Panc1 (cell line): ENCODE measurements at places on chromosomes 11 and 22.

GRCh38 chr11:9015677-9016076 is 11.9 kb upstream of the NRIP3 start:
- peak; percentile 81 for DNase-seq

GRCh38 chr11:65555693-65556231 is 2.4 kb downstream of the LTBP3 start:
- DNase-seq, result peak; percentile 73

- no peak for DNase-seq
Measured at GRCh38 chr11:75194147-75194546, 43.2 kb downstream of the SLCO2B1 start.

DNA sequence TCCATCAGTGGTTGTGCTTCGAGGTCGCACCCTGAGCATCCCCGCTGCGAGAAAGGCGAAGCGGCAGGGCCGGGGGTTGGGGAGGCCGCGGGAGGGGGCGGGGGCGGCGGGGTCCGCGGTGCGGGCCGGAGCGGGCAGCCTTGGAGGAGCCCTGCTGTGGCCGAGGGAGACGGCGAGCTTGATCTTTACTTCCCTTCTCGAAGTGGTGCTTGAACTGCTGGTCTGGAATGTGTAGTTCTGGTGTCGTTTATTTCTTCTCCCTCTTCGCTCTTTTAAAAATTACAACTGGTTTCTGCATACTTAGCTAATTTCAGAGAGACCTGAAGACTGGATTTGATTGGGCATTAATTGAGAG is 1.1 kb downstream of the APLP2 start:
- no peak for DNase-seq

- no peak for DNase-seq
Measured at GRCh38 chr22:25754527-25755202, 12.7 kb downstream of the MYO18B start.

DNA sequence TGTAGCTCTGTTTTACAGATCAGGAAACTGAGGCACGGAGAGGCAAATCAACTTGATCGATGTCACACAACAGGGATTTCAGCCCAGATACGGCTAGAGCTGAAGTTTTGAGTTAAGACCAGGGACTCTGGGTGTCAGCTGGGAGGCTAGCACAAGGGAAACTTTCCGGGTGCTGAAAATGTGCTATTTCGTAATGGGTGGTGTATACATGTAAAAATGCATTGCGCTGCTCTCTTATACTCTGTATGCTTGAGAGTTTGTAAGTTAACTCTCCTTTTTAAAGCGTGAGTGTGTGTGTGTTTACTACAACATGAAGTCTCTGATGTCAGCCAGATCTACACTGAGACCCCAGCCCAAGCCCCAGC is 227.6 kb downstream of the MN1 start:
- DNase-seq, result no peak

DNA sequence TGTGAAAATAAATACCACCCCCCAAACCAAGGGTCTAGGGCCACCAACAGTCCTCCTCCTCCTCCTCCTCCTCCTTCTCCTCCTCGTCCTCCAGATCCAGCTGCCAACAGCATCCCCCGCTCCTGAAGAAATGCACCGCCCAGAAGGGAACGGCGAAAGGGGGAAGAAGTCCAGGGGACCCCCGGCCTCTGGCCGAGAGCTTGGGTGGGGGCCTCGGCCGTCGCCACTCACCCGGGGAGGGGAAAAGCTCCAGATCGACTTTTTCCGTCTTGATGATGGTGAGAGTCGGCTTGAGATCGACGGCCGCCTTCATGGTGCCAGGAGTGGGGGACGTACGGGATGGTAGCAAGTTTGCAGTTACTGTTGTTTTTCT is 65.7 kb downstream of the ETS1 start:
- DNase-seq, result no peak

GRCh38 chr11:120068114-120068573 is 69.8 kb downstream of the TRIM29 start:
- no peak for DNase-seq

DNA sequence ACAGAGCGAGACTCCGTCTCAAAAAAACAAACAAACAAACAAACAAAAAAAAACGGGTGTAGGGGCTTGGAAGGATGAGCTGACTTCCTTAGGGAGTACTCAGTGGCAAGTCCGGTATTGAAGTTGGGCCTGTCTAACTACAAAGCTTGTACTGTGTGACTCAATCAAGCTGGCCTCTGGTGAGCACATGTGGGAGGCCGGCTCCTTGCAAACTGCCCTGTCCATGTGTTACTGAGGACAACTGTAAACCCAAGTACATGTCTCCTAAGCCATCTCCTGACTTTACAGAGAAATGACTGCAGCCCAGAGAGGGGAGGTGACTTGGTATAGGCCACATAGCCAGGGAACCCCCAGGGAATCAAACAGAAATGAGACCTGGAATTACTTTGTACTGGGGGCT is 11.6 kb downstream of the RIBC2 start:
- no peak for DNase-seq

- peak; percentile 48 for DNase-seq
Measured at GRCh38 chr11:5624489-5625279, at the start of gene TRIM34. TRIM34 (plus strand) TSS chr11:5625001; CDS start chr11:5632332, 7,331 bp downstream.

GRCh38 chr11:59559886-59560285 is 48.5 kb downstream of the OR4D9 start:
- no peak for DNase-seq

DNA sequence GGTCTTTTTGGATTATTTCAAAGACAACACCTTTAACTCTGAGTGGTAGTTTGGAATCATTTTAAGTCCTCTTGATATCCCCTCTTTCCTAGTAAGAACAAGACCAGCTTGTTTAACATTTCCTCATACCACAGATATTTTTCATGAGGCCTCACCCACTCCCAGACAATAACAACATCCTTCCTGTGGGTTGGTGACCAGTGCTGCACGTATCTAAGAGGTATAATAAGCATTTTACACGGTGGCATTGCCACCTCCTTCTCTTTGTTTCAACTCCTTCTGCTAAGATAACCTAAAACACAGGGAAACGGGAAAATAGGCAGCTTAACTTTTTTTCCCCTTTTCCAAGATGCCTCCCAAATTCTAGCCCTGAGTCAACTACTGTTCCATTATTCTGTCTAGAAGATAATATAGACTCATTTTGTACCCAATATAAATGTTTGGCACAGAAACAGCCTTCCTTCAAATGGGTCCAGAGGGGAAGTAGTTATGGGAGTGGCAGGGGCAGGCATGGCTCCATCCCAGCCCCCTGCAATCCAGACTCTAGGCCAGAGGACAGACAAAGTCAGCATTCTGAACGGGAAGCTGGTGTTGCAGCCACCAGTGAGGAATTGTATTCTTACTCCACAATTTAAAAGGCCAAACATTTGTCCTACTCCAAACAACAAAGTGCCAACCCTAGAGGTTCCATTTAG is 28.5 kb downstream of the MAML2 start:
- DNase-seq, result no peak

- no peak for DNase-seq
Measured at GRCh38 chr11:35166369-35167360, 27.7 kb downstream of the CD44 start.

DNA sequence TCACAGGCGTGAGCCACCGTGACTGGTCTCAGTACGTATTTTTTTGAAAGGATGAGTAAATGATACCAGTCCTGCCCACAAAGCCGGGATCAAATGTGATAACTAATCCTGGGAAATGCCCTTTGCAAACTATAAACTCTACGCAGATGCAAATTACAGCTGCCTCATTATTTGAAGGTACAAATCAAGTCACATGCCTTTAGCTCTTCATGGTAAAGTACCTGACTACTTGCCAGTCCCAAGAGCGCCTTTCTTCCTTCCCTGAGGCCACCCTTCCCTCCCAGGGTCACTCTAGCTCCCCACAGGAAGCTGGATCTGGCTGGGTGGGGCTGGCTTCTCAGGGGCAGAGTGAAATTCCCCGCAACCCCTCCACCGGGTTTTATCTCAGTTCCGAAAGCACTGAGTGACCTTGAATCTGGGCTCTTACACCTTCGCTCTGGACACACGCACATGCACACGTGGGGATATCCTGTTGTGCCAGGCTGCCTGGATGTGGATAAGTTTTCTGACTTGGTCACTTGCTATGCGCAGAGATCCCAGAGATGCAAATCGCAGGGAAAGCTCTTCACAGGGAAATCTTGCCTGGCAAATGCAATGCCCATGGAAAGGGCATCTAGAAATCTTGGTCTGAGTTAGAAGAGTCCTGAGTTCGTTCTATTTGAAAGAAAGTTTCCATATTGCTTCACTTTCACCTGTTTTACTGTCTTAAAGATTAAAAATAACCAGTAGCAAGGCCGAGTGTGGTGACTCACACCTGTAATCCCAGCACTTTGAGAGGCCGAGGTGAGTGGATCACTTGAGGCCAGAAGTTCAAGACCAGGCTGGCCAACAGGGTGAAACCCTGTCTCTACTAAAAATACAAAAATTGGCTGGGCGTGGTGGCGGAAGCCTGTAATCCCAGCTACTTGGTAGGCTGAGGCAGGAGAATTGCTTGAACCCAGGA is 8.5 kb downstream of the A4GALT start:
- DNase-seq, result no peak

DNA sequence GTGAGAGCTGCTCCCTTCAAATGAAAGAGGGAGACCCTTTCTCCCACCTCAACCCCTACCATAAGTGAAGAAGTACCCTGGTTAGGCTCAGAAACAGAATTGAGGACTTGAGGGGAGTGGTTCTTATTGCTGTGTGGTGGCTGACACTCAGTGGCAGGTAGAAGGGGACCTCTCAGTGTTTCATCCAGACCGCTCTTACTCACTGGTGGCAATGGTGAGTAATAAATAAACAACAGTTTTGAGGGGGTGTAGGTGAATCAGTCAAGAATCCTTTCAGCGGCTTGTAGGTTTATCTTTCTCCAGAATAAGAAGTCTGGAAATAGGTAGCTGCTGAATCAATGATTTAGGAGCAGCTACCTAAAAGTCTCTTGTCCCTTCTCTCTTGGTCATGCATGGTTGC is 403.4 kb upstream of the B3GAT1 start:
- DNase-seq, result no peak

DNA sequence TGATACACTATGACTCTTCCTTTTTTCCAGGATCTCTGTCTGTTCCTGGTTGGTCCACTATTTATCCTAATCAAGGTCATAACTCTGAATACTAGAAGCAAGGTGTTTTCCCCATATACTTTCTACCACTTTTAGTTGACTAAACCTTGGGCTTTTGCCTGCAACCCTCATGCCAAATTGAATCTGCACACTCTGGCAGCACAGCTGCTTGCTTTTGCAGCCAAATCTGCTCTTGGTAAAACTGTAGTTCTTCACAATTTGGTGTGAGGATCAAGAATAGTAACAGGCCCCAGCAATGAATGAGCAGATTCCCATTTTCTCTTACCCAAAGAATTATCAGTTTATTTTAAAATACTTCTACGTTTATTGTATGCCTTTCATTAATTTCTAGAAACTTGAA is 586.5 kb upstream of the CNTN5 start:
- no peak for DNase-seq

GRCh38 chr11:16169541-16169940 is 186.8 kb downstream of the SOX6 start:
- DNase-seq, result no peak

- no peak for DNase-seq
Measured at GRCh38 chr22:29138556-29139305, 65.9 kb downstream of the KREMEN1 start.
